Fibroblast of skin of scalp (primary cell): ENCODE measurements at places on chromosomes 7 and 10.

DNA sequence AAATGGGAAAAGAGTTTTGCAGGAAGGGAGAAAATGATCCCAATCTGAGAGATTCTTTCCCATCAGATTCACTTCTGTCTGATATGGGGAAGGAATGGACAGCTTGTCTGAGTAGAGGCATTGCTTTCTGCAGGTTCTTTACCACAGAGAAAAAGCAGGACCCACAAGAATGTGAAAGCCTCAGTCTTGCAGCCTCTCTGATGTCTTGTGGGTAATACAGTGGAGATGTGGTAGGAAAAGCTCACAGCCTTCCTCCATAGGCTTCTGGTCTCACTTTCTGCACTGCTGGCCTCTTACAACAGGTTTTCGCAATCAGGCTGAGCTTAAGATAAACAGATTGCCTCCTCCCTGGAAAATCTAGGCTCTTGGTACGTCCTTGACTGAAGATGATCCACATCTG, 551 bp downstream of the IFIT1 start:
- DNase-seq = peak; percentile 71

GRCh38 chr10:49269523-49269922, 29.4 kb upstream of the C10orf71 start:
- no peak for DNase-seq

GRCh38 chr10:97075961-97076525, 109.7 kb downstream of the SLIT1 start:
- no peak for DNase-seq

DNA sequence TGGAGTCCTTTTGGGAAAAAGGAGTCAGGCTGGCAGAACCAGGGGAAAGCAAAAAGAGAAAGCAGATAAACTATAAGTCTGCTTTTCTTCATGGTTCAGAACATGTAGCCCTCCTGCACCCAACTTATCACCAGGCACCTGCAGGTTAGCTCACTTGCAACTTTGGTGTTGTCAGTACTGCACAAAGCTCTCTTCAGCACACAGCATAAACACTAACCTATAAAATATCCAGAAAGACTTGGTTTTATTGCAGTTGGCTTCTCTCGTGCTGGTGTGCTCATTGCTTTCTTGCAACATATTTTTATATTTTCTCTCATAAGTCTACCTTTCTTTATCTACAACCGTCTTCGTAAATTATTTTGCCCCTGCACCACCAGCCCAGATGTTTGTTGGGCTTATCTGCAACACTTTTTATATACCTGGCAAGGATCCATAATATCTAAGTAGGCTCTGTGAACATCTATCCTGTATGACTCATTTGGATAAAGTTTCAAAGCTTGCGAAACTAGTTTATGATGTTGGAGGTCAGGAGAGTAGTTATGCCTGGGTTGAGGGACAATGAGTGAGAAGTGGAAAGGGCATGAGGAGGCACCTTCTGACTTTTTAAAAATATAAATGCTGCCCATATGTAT, 164.6 kb downstream of the ANKRD30A start:
- no peak for DNase-seq

- DNase-seq = no peak
Observed at GRCh38 chr10:116629340-116629739, 8.6 kb downstream of the PNLIPRP2 start.

DNA sequence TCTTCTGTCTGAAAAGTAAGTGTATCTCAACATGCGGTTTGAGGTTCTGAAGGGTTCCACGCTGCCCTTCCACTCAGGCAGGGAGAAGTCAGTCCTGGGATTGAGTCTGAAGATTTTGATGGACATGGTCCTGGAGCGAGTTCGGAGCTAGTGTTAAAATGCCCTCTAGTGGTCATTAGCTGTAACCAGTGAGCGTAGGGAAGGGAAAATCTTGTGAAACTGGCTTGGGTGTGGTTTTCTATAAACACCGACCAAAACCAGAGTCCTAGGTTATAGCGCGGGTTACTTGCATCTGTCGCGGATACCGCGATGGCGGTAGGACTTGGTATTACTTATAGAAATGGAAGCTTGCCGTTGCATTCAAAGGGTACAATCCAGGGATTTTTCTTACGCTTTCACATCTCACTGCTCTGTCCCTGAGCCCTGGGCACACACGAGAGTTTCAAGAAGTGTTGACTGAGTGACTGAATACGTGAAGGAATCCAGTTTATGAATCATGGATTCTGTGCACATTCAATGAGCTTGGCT, 348.2 kb upstream of the C7orf33 start:
- peak; percentile 48 for DNase-seq

DNA sequence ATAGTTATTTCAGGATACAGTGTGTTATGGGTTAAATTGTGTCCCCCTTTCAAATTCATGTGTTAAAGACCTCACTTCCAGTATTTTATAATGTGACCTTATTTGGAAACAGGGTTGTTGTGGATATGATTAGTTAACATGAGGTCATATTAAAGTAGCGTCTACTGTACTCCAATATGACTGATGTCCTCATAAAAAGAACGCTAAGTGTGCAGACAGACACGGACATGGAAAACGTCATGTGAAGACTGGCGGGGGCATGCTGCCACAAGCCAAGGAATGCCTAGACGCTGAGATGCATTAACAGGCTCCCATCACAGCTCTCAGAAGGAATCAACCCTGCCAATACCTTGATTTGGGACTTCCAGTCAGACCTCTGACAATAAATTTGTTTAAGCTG, 1.5 kb upstream of the WDR37 start:
- DNase-seq = no peak
